ENCODE measurements at places on chromosomes 3 and 15.
A peak's percentile ranks its signal among the peaks of the same experiment; 100 is the strongest.

- no peak for DNase-seq
Observed at GRCh38 chr3:194816748-194817591, 131.3 kb downstream of the FAM43A start.

- no peak for DNase-seq
Observed at GRCh38 chr3:118761291-118761606, 273.4 kb downstream of the IGSF11 start.

GRCh38 chr3:20066850-20067617, 26.8 kb downstream of the KAT2B start:
- no peak for DNase-seq

DNA sequence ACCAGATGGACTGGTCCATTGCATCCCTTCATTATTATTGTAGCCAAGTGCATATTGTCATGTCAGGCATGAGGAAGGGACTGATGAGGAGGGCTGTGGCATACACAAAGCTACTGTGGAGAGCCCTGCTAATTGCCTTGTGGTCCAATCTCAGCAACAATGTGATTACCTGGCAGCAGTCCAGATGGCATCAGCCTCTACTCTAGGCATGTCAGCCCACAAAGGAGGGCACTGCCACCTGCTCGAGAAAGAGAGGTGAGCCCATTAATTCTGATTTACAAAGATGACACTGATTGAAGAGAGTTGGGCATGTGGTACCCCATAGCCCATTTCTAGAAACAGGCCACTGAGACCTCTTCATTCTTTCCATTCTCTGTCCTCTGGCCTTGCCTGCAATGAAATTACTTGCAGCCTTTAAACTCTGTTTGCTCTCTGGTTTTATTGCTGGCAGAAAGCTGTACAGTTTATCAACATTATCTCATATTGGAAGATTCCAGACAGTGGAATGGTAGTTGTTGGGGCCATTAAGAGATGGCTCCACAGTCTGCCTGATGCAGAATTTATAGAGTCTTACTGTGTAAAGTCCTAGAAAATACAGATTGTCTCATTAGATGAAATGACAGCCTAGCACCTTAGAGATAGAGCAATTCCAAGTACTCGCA, 307.7 kb downstream of the ARPP21 start:
- peak; percentile 45 for DNase-seq

DNA sequence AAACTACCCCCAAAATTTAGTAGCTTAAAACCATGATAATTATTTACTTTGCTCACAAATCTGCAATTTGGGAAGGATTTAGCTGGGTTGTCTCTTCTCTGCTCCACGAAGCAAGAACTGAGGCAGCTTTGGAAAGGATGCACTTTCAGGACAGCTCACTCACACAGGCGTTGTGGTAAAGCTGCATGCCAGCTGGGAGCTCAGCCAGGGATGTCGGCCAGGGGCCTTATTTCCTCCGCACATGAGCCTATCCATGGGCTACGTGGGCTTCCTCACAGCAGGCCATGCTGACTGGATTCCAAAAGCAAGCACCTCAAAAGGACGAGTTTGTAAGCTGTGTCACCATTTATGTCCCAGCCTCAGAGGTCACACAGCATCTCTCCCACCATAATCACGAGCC, 301.3 kb upstream of the IGF1R start:
- peak; percentile 17 for DNase-seq

- DNase-seq: no peak
Observed at GRCh38 chr3:16496008-16496407, 17.5 kb downstream of the RFTN1 start.

DNA sequence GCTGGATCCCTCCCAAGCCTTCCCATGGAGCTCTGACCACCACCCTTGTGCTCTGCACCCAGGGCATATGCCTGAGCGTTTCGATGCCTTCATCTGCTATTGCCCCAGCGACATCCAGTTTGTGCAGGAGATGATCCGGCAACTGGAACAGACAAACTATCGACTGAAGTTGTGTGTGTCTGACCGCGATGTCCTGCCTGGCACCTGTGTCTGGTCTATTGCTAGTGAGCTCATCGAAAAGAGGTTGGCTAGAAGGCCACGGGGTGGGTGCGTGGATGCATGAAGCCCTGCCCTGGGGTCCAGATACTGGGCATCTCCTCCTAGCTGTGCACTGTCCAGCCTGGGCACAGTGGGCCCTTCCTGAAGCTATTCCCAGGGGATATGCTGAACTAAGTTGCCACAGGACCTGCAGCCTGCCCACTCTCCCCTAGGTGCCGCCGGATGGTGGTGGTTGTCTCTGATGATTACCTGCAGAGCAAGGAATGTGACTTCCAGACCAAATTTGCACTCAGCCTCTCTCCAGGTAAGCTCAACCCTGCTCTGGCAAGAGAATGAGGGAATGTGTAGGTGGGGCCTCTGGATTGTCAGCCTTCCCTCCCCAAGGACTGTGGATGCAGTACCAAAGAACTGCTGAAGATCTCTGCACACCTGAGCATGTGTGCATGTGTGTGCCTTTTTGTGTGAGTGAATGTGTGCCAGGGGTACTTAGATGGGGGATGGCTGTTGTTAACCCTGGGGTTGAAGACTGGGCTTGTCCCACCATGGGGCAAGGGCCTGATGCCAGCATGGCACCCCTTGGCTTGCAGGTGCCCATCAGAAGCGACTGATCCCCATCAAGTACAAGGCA, 2.1 kb downstream of the MYD88 start:
- no peak for DNase-seq

DNA sequence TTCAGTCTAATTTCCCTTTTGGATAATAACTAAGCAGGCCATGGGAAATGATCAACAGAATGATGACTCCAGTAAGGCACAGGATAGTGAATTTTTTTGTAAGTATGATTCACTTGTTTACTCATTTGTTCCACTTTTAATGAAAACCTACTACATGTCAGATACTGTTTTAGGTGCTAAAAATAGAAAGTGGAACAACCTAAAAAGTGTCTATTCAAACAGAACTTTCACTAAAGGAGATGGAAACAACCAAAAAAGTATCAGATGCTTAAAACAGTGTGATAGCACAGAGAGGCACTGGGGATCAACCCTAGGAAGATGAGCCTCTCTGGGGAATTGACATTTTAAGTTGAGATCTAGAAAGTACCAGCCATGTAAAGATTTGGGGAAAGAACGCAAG, 11.1 kb downstream of the RYK start:
- no peak for DNase-seq

- DNase-seq: no peak
Observed at GRCh38 chr15:39177561-39177960, 403.3 kb upstream of the THBS1 start.

GRCh38 chr3:126889276-126890201, 93.4 kb upstream of the PLXNA1 start:
- peak; percentile 28 for DNase-seq
